Right ventricle myocardium inferior (tissue), 1 donor: ENCODE measurements at places on chromosomes 2 and 18.
A peak's percentile ranks its signal among the peaks of the same experiment; 100 is the strongest.

DNA sequence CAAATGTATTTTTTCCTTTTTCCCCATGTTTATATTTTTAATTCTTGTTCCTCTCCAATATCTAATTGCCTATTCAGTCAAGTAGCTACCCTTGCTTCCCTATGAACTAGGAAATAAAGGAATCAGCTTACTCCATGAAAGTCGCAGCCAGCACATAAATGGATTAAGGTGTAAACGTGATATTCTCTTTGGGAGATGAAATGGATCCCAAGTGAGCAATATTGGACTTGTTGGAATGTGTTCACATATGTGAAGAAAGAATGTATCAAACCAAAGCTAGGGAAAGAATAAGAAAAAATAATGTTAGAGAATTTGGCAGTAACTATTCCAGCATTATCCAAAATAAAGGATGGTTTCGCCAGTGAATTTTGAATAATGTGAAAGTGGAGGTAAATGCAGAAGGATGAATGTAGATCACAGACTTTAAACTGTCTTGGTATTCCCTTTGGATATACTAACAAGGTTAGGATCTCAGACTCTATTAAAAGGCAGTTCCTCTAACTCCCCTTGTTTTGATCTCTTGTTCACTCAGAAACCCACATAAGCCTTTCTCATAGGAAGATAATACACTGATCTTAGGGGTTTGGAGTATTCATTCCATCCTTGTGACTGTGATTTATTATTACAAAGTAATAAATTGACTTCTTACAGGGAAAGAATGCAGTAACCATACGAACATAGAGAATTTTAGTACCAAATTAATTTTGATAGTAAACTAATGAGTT is 208.1 kb downstream of the BABAM2 start:
- DNase-seq = no peak

DNA sequence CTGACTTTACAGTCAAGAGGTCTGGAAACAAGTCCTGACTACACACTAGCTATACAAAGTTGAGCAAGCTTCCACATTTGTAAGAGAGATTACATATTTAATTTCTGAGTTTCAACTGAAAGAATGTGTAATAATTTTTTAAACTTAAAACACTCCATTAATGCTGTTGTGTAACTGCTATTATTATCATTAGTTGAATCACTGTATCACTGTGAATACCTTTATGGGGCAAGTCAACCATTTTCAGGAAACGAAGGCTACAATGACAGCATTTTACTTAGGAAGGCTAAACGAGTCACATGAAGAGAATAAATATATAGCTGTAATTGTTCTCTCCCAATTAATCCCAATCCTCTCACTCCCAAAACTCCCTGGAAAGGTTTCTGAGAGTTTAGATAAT is 46.3 kb downstream of the TRIP12 start:
- no peak for DNase-seq

DNA sequence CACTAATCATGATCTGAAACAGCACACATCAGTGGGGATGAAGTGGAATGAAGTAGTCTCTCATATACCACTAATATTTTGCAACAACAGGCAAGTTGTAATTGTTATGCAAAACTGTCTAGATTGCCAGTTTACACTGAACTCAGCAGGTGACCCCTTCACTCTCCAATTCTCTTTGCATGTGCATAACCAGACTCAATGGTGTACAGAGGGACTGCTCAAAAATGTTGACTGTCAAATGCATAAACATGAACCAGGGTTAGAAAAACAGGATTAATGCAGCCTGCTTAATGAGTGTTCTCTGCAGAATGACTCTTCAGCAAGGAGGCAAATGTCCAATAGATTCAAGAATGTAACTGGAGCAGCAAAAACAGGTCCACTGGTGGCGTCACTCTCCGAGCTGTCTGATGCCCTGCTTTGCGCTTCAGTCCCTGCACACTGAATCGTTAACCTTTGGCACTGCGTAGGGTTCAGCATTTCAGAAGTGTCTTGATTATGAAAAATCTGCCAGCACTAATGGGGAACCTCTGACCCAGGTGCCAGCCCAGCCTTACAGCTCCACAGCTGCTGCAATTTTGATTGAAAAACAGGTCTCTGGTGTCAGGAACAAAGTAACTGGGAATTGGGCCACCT is 209.3 kb downstream of the TDRD15 start:
- DNase-seq = peak; percentile 45

DNA sequence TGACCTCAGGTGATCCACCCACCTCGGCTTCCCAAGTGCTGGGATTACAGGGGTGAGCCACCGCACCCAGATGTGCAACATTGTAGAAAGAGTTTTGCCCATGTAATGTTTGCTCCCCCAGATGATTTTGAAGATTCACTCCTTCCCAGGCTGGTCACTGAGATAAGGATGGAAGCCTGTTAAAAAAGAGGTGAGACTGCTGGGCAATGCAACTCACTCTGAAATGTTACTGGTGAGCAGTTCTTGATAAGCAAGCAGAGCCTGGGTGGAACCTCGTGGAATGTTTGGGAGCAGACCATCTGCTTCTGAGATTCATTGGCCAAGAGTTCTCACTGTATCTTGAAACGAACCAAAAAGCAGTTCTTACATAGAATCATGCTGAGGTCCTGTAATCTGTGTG is 19.7 kb downstream of the GRP start:
- no peak for DNase-seq

DNA sequence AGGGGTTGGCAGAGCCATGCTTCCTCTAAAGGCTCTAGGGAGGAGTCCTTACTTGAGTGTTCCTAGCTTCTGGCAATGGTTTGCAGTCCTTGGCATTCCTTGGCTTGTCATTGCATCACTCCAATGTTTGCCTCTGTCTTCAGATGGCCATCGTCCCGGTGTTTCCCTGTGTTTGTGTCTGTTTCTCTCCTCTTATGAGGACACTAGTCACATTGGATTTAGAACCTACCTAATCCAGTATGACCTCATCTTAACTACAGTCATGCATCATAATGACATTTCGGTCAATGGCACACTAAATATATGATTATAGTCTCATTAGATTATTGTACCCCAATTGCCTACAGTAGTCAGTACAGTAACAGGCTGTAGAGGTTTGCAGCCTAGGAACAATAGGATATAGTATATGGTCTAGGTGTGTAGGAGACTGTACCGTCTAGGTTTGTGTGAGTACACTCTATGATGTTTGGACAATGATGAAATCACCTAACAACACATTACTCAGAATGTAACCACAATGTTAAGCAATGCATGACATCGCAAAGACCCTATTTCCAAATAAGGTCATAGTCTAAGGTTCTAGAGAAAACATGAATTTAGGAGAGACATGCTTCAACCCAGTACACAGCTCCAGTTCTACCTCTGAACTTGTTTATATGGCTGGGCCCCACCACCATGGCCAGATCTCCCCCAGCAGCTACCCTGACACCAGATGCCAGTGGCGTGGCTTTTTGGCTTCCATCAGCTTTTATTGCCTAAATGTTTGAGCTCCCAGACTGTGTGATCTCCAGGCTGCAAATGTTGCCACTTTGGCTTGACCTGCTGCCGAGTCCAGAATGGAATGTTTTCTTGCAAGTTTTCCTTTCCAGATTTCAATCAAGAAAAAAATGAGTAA is 22.1 kb downstream of the SRD5A2 start:
- DNase-seq = no peak

GRCh38 chr2:108449410-108450130 is 564 bp downstream of the GCC2 start:
- no peak for DNase-seq

GRCh38 chr18:12750076-12750714 is 47.4 kb downstream of the PSMG2 start:
- no peak for DNase-seq

- DNase-seq = no peak
Observed at GRCh38 chr2:207071820-207072219, 93.9 kb downstream of the KLF7 start.

DNA sequence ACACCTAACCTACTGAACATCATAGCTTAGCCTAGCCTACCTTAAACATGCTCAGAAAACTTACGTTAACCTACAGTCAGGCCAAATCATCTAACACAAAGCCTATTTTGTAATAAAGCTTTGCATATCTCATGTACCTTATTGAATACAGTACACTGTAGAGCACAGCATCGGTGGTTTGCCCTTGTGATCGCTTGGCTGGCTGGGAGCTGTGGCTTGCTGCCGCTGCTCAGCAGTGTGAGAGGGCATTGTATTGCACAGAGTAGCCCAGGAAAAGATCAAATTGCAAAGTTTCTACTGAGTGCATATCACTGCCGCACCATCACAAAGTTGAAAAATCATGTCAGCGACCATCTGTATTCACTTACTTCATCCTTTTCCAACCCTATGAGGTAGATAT is 62.3 kb upstream of the NCK2 start:
- no peak for DNase-seq

DNA sequence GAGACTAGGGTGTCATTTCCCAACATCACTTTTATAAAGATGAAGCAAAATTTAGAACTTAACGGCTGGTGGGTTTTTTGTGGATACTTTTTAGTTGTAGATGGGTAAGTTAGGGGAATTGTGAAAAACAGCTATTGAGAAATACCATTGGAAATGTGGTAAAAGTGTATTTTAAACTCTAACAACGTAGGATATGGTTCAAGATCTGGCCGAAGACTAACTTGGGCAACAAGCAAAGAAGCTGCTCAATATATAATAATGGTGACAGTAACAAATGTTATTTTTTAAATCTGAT is 1.6 kb downstream of the DNAH7 start:
- DNase-seq = no peak

GRCh38 chr2:118614841-118615271 is 232.6 kb downstream of the EN1 start:
- DNase-seq = no peak

- DNase-seq = no peak
Observed at GRCh38 chr18:8329186-8329771, 280.0 kb upstream of the RAB12 start.

GRCh38 chr2:38581193-38582147 is 21.3 kb downstream of the HNRNPLL start:
- peak; percentile 62 for DNase-seq

- peak; percentile 65 for DNase-seq
Observed at GRCh38 chr2:191845248-191845715, 1.6 kb downstream of the CAVIN2 start.

DNA sequence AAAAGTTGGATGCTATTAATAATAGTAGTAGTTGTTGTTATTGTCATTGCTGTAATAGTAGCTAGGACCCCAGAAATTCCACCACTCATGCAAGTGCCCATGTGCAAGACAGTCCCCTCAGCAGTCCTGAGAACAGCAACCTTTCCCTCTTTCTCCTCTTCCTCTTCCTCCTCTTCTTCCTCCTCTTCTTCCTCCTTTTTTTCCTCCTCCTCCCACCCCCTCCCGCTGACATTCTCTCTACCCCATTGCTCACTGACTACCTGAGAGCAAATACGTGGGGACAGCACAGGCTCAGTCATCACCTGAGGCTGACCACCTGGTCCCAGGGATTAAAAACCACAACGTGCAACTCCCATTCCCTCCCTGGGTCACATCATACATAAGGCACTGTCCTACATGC is 41.8 kb downstream of the SMAD7 start:
- no peak for DNase-seq

GRCh38 chr18:50194631-50195532 is at the start of gene MYO5B:
MYO5B (minus strand) TSS chr18:50195147; CDS start chr18:50194793, 354 bp downstream.
- no peak for DNase-seq

GRCh38 chr2:112626604-112627059 is 19.1 kb upstream of the SLC20A1 start:
- peak; percentile 79 for DNase-seq

DNA sequence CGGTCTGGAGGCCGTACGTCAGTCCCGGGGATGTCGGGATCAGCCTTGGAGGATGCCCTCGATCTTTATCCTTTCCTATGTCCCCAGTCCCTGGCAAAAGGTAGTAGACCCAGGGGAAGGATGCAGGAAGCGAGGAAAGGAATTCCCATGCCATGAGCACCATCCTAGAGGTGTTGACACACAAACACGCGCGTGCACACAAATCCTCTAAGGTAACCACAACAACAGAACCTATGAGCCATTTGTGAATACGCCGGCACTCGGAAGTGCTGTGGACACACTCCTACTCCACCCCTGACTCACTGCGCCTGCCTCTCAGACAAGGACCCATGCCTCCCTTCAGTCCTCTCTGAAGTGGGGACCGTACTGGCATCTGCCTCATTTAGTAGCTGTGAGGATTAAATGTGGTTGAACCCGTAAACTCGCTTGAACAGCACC is 11.3 kb upstream of the MLPH start:
- DNase-seq = no peak

DNA sequence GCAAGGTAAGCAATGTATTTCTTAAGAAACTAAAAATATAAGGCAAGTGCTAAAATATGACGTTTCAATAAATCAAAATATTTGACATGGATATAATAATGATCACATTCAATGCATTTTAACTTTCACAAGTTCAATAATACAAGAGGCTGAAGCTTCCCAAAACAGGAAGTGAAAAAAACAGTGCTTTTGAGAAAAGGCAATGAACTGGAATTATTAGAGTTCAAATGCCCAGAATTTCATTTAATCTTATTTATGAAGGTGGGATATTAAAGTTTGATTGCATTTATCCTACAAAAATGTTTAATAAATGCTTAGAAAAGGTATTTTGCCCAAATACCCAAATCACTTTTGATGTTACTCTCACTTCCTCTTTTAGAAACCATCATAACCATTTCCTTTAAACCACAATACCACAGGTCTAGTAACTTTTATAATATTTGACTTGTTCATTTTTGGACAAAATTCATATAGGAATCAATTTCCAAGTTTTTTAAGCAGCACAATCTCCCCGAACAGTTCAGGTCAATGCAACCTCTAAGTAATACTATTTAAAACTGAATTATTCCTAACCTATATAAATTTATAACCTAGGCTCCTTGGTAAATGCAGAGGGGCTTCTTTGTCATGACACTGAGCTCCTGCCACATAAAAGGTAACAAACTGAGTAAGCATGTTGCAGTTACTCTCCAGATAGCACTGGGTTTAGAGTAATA is 2.1 kb downstream of the NCKAP1 start:
- no peak for DNase-seq

DNA sequence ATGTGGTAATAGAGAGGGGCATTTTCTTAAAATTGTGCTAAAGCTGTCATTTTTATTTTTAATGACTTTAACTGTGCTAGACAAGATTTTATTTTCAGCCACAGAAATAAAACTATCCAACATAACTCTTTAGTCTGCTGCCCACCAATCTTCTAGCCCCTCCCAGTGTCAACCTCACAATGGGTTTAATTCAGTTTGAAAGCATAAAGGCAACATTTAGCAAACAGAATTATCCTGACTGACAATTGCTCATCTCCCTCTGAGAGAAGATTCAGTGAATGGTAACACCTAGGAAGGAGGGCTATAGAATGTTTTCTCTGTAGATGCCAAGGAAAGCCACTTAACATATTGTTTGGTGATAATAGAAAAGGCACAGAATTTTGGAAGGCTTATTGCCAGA is 5.2 kb downstream of the ERMN start:
- no peak for DNase-seq
